ENCODE measurements at places on chromosomes 16 and 17. TPM values are rescaled to one million over a fixed set of nuclear protein-coding genes. Genes with fewer than 3 reads are reported as not detected.

Gene KRT27
- total RNA-seq: not detected

Gene KRT25
- total RNA-seq: not detected

Gene SYCE1L
- total RNA-seq: 6.3 TPM

Gene ITGAE
- total RNA-seq: 17.6 TPM

Data from mucosa of descending colon (tissue), 3 donors.